ENCODE measurements at places on chromosomes 12 and 14.

GRCh38 chr14:96861568-96862310, 64.6 kb downstream of the VRK1 start:
- no peak for DNase-seq

GRCh38 chr12:13452955-13453570, 256.5 kb downstream of the EMP1 start:
- peak; percentile 71 for DNase-seq

DNA sequence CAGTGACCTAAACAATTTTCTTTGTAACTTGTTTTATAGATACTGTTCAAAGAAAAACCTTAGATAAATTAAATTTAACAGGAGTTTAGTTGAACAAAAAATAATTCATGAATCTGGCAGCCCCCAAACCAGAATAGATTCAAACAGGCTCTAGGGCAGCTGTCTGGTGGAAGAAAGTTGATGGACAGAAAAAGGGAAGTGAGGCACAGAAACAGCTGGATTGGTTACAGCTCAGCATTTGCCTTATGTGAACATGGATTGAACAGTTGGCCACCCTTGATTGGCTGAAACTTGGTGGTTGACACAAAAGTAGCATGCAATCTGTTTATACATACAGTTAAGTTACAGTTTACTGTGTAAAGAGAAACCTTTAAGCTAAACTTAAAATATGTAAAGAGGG, 954.3 kb upstream of the FLRT2 start:
- no peak for DNase-seq

- peak; percentile 59 for DNase-seq
These were observed 290.9 kb downstream of the PPFIA2 start for GRCh38 chr12:81468206-81468605.

GRCh38 chr12:12207746-12208145, 59.1 kb downstream of the LRP6 start:
- DNase-seq: no peak

- no peak for DNase-seq
These were observed 1.7 kb downstream of the FITM1 start for GRCh38 chr14:24132061-24132685.

- no peak for DNase-seq
These were observed 12.1 kb downstream of the FRMD6 start for GRCh38 chr14:51663783-51664326.

- no peak for DNase-seq
These were observed 791.2 kb downstream of the FLRT2 start for GRCh38 chr14:86321151-86321550.

DNA sequence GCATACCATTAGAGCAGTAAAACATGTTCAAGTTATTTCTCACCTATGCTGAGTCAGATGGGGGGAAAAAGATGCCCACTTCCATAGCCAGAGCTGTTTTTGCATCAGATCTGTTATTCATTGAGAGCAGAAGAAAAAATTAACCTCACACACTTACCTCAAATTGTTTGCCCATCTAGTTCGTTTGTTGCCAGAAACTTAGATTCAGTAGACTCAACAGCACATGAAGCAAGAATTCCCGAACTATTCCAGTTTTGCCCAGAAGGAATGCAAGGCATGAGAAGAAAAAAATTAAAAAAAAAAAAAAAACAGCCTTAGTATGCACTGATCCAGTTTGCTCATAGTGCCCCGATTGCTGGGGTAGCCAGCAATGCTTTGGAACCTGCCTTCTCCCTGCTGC, 12.4 kb upstream of the DPF3 start:
- DNase-seq: no peak

DNA sequence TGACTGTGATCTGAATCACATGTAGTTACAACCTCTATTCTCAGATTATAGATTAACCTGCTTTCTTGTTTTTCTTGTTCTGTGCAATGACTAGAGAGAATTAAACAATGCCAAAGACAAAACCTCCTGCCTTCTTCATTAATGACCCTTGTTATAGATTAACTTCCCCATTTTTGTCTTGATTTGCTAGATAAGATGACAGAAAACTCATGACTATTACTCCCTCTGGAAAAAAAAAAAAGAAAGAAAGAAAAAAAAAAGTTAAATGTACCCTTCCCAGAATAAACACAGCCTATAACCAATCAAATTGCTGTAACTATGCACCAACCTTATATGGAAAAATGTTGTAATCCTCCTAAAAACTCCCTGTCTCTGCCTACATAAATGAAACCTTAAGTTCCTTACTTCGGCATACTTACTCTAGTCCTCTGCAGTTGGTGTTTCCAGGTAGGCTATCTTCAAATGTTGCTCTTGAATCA, 41.1 kb upstream of the PCED1B start:
- DNase-seq: no peak

GRCh38 chr14:22399776-22400175, 189.2 kb downstream of the DAD1 start:
- no peak for DNase-seq

GRCh38 chr12:42801271-42801670, 211.7 kb upstream of the PRICKLE1 start:
- DNase-seq: no peak

DNA sequence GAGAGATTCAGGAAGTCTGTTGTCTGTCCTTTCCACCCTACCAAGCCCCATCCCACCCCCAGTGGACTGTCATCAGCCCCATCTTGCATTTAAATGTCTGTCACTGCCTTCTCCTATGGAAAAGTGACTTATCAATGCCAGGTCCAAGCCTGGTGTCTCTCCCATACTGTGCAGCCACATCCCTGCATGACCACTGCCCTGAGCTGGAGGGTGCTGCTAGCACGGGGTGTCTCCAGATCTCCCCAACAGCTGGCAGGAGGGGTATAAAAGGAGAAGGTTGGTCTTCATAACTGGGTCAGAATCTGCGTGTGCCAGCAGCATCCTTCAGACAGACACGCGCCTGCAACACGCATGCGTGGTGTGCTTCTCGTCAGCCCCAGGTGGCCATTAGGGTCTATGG, 154.4 kb upstream of the HIF1A start:
- DNase-seq: no peak

- DNase-seq: no peak
These were observed 129.5 kb downstream of the KIF26A start for GRCh38 chr14:104267895-104268294.

DNA sequence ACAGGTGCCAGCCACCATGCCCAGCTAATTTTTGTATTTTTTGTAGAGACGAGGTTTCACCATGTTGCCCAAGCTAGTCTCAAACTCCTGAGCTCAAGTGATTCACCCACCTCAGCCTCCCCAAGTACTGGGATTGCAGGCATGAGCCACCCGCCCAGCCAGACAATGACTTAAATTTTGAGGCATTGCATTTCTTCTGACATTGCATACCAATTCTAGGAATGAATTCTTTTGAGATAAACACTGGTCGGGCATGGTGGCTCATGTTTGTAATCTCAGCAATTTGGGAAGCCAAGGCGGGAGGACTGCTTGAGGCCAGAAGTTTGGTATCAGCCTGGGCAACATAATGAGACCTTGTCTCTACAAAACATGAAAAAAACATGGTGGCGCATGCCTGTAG, 2.5 kb upstream of the CELA1 start:
- no peak for DNase-seq

DNA sequence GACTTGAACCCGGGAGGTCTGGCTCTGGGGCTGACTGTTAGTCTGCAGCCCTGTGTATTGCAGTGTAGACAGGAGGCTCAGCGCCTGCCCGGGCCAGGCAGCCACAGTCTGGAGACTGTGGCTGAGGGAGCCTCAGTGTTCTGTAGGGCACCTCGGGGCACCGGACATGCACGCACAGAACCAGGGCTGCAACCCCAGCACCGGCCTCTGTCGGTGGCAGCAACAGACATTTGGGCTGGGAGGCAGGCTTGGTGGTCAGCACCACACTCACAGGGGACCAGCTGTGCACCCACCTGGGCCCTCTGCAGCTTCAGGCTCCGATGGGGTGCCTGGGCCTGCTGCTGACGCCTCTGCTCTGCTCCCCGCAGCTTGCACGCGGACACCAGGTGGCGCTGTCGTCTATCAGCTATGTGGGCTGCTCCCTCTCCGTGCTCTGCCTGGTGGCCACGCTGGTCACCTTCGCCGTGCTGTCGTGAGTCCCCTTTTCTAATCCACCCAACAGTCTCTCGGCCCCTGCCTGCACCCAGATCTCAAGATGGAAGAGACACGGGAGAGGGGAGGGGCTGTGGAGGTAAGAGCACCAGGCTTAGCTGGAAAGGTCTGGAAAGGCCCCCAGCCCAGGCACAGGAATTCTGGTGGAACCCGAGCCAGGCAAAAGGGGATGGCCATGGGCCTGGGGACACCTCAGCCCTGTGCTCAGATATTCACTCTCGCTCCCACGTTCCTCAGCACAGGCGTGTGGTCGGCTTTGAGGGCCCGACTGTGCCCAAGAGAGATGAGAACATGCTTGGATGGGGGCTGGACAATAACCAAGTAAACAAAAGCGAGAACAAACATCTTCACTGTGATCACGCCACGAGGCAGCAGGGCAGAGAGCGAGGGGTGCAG, 151.0 kb downstream of the ADGRD1 start:
- peak; percentile 90 for DNase-seq

DNA sequence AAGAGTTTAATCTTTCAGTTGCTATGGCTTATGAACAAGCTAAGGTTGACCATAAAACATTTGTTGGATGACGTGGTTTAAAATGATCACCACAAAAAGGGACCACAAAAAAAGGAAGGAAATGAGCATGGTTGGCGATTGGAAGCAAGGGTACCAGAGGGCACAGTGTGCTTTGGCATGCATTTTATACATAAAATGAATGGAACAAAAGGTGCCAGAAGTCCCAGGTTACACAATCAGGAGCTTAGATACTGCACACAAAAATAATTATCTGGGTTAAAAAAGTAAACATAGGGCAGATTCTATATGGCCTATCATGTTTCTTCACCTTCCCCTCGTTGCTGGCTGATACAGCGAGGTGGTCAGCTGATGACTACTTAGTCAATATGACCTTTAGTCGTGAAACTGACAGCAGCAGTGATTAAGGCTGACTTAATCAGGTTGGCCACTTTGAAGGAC, 50.7 kb downstream of the ZC3H14 start:
- no peak for DNase-seq

GRCh38 chr14:94681300-94682060, 69.3 kb downstream of the SERPINA3 start:
- DNase-seq: no peak

- DNase-seq: peak; percentile 62
These were observed 82.4 kb downstream of the PPM1A start for GRCh38 chr14:60331201-60332045.

- DNase-seq: no peak
These were observed 43.3 kb downstream of the TSPAN11 start for GRCh38 chr12:30969606-30970395.

DNA sequence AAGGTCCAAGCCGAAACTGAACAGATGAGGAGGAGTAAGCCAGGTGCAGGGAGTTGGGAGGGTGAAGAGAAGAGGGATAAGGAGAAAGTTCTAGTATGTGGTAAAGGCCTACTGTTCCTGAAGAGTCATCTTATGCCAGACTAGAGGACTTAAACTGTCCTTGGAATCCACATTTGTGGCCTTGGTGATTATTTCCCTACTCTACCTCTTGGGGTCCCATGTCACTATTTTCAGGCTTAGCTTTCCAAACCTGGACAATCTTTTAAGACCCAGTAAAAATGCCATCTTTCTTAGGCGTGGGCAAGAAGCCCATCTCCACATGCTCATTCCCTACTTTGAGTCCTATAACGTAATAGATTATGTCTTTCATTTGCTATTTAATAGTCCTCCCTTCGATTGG, 40.1 kb upstream of the CRY1 start:
- DNase-seq: no peak

- peak; percentile 64 for DNase-seq
These were observed 752 bp downstream of the DACT1 start for GRCh38 chr14:58638231-58639197.

- DNase-seq: no peak
These were observed 40.3 kb downstream of the FERMT2 start for GRCh38 chr14:52910572-52910971.

DNA sequence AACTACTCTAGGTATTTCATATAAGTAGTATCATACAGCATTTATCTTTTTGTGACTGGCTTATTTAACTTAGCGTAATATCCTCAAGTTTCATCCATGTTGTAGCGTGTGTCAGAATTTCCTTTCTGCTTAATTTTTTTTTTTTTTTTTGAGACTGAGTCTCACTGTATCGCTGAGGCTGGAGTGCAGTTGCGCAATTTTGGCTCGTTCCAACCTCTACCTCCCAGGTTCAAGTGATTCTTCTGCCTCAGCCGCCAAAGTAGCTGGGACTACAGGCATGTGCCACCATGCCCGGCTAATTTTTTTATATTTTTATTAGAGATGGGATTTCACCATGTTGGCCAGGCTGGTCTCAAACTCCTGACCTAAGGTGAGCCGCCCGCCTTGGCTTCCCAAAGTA, 28.9 kb downstream of the PNMA1 start:
- no peak for DNase-seq

DNA sequence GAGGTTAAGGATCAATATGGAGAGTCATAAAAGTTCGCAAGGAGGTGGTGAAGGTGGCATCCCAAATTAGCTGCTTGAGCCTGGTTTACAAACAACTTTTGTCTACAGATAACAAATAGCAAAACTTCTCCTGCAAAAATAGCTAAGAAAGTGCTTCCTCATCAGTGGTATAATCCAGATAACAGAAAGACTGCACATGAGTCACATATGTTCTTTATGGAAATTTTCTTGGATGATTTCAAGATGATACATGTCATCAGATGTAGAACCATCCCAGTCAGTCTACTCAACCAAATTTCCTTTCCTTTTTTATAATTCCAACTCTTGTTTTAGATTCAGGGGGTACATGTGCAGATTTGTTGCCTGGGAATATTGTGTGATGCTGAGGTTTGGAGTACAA, 133.0 kb downstream of the BTG1 start:
- DNase-seq: no peak

DNA sequence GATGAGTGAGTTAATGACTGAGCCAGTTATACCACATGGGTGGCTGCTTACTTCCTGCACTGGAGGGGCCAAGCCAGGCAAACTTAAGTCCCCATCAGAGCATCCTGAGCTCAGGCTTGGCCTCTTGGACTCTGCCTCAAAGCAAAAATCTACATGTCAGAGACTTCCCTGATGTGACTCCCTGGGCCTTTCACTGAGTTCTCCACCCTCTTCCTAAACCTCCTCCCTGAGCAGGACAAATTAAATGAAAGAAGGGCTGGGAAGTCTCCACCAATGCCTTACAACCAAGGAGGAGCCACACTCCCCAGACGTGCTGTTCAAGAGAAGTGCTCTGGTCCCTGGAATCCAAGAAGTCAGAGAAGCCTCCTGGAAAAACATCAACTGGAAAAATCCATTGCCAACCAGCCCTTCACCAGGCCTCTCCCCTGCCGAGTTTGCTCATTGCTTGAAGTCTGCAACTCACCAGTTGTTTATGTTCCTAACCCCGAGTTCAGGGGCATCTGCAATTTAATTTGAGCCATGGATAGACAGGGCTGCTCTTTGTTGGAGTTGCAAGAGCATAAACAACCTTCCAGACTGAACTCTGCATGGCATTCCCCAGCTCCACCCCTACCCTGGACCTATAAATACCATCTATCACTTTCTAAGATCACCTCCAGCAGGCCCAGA, 160.5 kb downstream of the ANO2 start:
- DNase-seq: no peak

- no peak for DNase-seq
These were observed 27.6 kb downstream of the SCAF11 start for GRCh38 chr12:45962553-45963325.
